ENCODE measurements at places on chromosomes 16 and 17.
A peak's percentile ranks its signal among the peaks of the same experiment; 100 is the strongest.

DNA sequence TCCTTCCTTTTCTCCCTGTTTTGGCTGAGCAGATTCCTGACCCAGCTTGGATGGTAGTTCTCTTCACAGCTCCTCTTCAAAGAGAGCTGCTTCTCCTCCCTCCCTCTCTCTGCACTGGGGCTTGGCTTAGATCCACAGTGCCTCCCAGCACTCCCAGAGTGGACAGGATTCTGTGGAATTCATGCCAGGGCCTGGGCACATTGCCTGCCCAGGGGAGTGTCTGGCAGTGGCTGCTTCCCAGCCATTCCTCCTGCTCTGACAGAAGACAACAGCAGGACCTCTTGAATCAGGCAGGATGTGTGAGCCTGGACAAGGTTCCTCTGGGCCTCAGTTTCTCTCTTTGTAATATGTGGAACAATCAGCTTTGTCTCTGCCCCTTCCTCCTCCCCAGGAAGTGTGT, 4.5 kb upstream of the MMP28 start:
- DNase-seq = no peak

GRCh38 chr17:49031965-49032928, 35.1 kb downstream of the IGF2BP1 start:
- DNase-seq = peak; percentile 19

- DNase-seq = no peak
Measured at GRCh38 chr16:67781565-67781921, 24.8 kb downstream of the RANBP10 start.

GRCh38 chr16:49564496-49565229, 191.1 kb downstream of the C16orf78 start:
- DNase-seq = no peak

GRCh38 chr17:42045719-42046118, 4.7 kb downstream of the C17orf113 start:
- DNase-seq = no peak

- DNase-seq = no peak
Measured at GRCh38 chr17:42518755-42519545, 17.1 kb upstream of the NAGLU start.

- no peak for DNase-seq
Measured at GRCh38 chr16:49456763-49457162, 83.2 kb downstream of the C16orf78 start.

DNA sequence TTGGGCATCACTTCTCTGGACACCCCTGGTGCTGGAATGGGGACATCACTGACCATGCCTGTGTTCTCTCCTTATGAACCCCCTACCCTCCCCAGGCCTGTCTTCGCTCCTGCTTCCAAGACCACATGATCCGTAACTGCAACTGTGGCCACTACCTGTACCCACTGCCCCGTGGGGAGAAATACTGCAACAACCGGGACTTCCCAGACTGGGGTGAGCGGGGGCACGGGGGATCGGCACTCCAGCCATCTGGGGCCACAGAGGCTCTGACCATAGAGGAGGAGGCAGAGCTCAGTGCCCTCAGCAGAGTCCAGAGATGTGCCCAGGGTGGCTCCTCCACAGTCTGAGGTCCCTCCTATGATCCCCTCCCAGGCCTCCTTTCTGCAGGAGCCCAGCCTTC, 73.5 kb downstream of the SCNN1B start:
- DNase-seq = no peak

GRCh38 chr16:67884-68789, 4.3 kb downstream of the RHBDF1 start:
- DNase-seq = no peak

GRCh38 chr16:27264151-27264550, 4.4 kb downstream of the NSMCE1 start:
- no peak for DNase-seq

GRCh38 chr17:40092581-40092980, 7.8 kb downstream of the NR1D1 start:
- DNase-seq = no peak

DNA sequence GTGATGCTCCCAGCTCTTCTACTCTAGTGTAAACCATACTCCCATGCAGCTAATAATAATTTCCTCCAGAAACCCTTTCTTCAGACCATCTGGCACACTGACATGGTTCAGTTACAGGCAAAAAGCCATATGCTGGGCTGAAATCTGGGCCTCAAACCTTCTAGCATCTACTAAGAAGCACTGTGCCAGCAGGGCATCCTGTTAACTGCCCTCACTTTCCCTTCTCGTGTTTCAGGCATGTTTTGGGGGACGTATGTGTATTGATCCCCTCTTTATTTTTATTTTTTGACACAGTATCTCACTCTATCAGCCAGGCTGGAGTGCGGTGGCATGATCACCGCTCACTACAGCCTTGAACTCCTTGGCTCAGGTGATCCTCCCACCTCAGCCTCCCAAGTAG, 33.3 kb downstream of the STAT5A start:
- DNase-seq = no peak

DNA sequence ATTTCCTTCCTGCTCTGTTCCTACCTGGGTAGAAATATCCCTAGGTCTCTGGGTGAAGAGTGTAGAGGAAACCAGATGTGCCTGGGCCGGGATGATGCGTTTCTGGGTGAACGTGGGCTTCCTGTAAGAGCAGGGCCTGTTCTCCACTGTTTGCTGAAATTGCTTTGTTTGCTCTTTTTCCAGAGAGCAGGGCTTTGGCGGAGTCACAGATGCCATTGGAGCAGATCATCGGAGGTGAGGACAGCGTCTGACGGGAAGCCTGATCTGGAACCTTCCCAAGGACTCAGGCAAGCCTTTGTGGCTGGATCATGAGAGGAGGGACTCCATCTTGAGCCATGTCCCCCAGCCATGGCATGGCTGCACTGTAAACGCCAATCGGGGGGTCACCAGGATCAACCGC, 15.4 kb downstream of the DHODH start:
- no peak for DNase-seq

- peak; percentile 8 for DNase-seq
Measured at GRCh38 chr16:19167710-19168370, at the start of gene SYT17. Gene SYT17 (plus strand): TSS chr16:19168240. CDS start chr16:19168647, 407 bp downstream.

DNA sequence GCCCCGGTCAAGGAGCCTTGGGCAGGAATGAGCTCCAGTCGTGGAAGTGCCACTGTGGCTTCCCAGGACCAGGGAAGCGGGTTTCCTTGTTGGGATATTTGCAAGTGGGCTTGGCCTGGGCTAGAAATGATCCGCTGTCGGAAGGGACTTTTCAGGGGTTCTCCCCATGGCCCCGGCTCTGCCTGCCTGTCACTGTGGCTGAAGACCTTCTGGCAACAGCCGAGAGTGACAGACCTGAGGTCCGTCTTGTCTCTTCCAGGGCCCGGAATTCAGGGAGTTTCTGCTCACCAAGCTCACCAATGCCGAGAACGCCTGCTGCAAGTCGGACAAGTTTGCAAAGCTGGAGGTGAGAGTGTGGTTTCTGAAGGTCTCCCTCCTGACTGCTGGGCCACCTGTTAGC, 57.7 kb downstream of the OR1D5 start:
- DNase-seq = no peak

DNA sequence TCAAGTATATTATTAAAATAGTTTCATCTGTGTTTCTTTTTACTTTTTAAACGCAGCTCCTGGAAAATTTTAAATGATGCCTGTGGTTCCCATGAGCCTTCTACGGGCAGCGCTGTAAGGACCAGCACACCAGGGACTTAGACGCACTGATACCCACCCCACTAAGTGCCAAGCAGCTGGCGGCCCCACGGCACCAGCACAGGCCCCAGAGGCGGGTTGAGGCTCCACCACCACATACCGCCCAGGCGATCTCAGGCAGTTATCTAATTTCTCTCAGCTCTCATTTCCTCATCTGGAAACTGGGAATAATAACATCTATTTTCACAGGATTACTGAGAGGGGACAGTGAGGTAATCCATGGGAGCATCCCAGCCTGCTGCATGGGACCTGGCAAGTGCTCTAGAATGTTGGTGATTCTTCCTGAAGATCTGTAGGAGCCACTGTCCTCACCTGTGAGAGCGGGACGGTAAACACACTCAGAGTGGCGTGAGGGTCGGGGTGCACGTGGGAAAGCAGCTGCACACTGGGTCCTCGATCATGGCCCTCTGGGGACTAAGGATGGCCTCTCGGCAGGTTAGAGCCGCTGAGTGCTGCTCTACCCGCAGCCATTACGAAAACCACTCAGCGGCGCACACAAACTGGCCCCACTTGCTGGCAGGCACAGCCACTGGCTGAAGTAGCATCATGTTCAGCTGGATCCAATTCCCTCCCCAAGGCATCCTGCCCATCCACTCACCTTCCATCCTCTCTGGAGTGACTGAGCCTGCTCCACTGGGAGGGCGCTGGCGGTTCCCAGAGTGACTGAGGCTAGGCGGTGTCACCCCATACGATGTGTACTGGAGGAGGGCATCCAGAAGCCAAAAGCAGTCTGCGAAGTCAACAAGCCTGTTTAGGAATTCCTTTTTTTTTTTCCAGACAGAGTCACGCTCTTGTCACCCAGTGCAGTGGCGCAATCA, 17.6 kb upstream of the SLC38A8 start:
- no peak for DNase-seq

GRCh38 chr17:80779961-80780380, 211.7 kb upstream of the CHMP6 start:
- no peak for DNase-seq

DNA sequence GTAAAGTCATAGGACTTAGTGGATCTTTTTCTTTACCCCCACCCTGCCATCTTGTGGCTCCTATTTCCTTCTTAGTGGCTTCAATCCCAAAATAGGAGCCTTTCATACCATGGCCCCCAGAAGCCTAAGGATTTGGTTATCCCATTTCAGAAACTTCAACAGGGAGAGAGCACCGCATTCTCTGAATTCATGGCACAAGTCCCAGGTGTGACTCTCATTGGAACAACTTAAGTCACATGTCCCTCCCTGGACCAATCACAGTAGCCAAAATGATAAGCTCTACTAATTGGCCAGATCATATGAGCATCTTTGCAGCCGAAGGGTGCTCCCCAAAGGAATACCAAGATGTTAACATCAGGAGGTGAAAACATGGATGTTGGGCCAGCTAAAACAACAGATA, 43.2 kb downstream of the AXIN2 start:
- DNase-seq = no peak

DNA sequence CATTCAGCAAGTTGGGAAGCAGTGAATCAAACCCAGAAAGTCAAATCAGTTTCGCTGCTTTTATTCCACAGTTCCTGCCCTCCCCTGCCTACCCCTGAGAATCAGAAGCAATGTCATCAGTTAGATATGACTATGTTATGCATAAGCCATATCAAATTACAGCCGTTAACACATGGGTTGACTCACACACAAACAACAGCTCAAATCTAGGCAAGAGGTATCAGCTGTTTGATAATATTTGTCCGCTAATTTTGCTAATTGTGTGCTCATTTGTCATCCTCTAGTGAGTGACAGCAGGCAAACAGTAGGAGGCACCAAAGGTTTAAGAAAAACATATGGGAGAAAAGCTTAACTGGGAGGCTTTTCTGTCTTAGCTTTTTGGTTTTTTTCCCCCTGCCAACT, 327.4 kb upstream of the CCL2 start:
- no peak for DNase-seq

- DNase-seq = no peak
Measured at GRCh38 chr16:8548166-8548565, 42.1 kb downstream of the TMEM114 start.

DNA sequence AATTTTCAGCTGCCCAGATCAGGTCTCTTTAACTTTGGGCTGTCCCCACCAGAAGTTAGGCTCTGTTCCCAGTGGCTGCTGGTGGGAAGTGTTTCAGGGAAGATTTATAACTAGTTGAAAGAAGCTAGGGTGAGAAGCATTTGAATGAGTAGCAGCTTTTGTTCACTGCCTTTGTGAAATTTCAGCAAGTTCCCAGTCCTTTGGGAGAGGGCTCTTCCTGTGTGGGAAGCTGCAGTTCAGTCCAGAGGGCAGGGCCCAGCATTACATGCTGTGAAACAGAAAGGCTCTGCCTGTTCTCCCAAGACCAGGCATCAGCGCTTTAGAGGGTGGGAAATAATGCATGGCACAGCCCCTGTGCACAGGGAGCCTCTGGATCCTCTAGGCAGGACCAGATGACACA, 17.8 kb downstream of the PROCA1 start:
- no peak for DNase-seq
